ENCODE measurements at places on chromosomes 2 and 18. TPM values are rescaled to one million over a fixed set of nuclear protein-coding genes. Genes with fewer than 3 reads are reported as not detected.

DNA sequence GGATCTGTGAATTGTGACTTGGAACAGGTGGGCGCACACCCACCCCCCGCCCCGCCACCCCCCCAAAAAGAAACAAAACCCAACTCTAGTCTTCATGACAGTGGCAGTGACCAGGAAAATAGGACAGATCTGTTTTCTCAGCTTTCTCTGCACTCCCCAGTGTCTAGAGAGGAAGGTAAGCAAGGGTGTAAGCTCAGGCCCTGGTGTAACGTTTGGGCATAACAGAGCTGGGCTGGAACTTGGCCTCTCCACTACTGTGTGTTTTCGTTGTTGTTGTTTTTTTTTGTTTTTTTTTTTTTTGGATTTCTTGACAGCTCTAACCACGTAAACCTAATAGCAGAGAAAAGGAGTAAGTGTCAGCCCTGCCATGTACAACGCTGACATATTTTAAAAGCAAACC lies 1160.8 kb downstream of the DPP10 start:
- no peak for DNase-seq

- no peak for DNase-seq
These were observed 24.7 kb downstream of the ASB18 start for GRCh38 chr2:236239276-236240065.

- DNase-seq = no peak
These were observed 135.4 kb downstream of the L3MBTL4 start for GRCh38 chr18:6279308-6279707.

GRCh38 chr2:63257473-63257872 lies 206.8 kb downstream of the OTX1 start:
- DNase-seq = no peak

- DNase-seq = no peak
These were observed 90.5 kb downstream of the TMEM18 start for GRCh38 chr2:586641-587076.

GRCh38 chr2:9663008-9663879 lies 32.4 kb upstream of the YWHAQ start:
- DNase-seq = no peak

DNA sequence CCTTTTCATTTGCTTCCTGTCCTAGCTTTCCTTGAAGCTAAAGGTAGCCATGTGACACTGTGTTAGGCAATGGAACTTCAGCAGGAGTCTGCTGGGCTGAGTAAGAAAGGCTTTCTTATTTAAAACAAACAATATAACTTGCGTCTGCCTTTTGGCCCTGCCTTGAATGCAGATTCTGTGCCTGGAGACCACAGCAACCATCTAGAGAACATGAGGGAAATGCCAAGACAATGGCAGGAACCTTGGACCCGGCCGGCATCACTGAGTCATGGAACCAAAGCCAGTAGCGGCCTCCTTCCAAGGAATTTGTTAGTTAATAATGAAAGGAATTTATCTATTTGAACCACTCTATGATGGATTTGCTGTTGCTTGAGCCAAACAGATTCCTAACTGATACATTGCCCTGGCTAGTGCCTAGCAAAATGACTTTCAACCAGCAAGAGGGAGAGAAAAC lies 207.5 kb upstream of the EPHA4 start:
- DNase-seq = no peak

GRCh38 chr18:59577386-59577655 lies 119.9 kb downstream of the CCBE1 start:
- no peak for DNase-seq

- peak; percentile 72 for DNase-seq
These were observed 57.9 kb downstream of the NCK2 start for GRCh38 chr2:105802587-105802986.

DNA sequence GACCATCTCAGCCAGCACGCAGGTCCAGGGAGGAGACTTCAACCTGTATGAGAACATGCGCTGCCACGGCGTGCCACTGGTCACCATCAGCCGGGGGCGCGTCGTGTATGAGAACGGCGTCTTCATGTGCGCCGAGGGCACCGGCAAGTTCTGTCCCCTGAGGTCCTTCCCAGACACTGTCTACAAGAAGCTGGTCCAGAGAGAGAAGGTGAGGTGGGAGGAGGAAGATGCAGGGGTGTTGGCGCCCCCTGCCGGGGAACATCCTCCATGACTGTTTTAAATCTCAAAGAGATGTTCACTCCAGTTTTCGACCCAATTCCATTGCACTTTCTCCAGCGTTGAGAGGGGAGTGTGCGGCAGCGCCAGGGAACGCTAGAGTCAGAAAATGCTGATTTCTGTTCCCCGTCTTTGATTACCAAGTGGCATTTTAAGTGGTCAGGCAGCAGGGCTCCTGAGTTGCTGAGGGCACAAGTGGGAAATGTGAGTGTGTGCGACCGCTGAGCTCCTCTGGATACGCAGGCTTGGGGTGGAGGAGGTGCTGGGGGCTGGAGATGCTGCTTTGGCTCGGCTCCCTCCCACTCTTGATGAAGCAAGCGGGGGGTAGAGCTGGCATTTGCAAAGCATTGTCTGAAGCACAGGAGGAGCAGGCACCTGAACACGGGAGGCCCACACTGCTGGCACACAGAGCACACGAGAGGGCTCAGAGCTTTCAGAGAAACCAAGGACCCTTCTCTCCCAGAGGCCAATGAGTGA lies 27.7 kb upstream of the MAPRE3 start:
- peak; percentile 56 for DNase-seq

IL1A gene
- total RNA-seq = 2.2 TPM

IL1B gene
- total RNA-seq = not detected
